ENCODE measurements at places on chromosomes 3 and 15.

DNA sequence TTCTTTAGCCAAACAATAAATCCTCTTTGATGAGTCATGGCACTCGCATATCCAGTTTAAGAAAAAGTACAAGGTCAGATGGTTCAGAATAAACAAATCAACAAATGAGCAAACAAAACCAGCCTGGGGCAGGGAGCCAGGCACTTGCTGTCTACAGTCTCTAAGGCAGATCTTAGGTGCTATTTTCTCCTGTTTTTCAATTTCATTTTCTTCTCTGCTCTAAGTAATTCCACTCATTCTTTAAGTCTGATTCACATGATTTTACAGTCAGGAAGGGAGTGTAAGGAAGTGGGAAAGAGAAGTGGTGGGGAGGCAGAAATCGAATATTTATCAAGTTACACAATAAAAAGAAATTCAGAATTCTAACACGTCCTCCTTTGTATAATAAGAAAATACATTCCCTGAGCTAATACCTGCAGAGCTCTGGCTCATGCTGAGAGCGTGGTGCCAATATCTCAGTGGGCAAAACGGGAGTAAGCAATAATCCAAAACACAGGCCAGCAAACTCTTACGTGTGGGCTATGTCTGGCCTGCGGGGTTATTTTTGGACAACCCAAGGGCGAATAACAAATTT is 298.6 kb downstream of the ADAMTS17 start:
- H3K4me3 ChIP-seq: no peak overlapping the region
- H3K27me3 ChIP-seq: no peaks in the 10 kb centered on the region
- peaks cover 20% of the 10 kb centered on the region for H3K36me3 ChIP-seq
- H3K4me1 ChIP-seq: no peaks in the 10 kb centered on the region
- no peak overlapping the region for H3K27ac ChIP-seq

DNA sequence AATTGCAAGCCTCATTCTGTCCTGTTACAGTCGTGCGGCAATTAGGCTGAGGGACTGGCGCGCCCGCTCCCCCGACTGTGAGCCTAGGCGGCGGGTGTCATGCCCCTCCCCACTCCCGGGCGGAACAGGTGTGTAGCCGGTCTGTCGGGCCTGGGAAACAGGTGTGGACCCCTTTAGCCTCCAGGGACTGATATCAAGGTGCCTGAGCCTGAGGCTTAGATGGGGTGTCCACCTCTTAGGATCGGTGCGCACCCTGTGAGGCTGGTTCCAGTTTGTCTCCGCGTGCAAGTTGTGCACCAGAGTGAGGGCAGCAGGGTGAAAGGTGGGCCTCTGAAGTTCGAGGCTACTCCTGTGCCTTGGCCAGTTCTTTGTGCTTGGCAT is 686 bp downstream of the VPS8 start:
- peak overlapping the region; percentile 92 for H3K4me3 ChIP-seq
- DNase-seq: peak; percentile 34
- peaks cover 52% of the 10 kb centered on the region for H3K4me1 ChIP-seq
- peak overlapping the region; percentile 85 for H3K27ac ChIP-seq
- H3K27me3 ChIP-seq: no peaks in the 10 kb centered on the region

DNA sequence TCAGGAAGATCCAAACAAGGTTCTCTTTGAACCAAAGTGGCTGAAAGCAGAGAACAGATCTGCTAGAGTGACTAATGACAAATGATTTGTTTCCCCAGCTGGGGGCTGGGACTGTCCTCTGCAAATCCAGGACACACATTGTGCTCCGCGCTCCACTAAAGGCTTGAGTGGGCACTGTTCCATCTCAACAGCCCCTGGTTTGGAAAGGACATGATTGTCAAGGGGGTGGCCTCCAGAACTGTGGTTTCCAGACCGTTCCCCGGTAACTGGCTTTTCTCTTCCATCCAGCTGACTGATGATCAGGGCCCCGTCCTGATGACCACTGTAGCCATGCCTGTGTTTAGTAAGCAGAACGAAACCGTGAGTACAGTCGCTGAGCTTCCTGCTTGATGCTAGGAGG is 91.0 kb downstream of the LRTM1 start:
- H3K27ac ChIP-seq: no peak overlapping the region
- H3K36me3 ChIP-seq: no peaks in the 10 kb centered on the region
- H3K4me1 ChIP-seq: no peaks in the 10 kb centered on the region
- H3K4me3 ChIP-seq: no peak overlapping the region
- no peaks in the 10 kb centered on the region for H3K27me3 ChIP-seq
- no peak for DNase-seq

GRCh38 chr3:46372492-46373359 is 2.0 kb downstream of the CCR5 start:
- H3K27me3 ChIP-seq: peaks cover 22% of the 10 kb centered on the region
- no peaks in the 10 kb centered on the region for H3K36me3 ChIP-seq
- no peak overlapping the region for H3K27ac ChIP-seq
- no peak overlapping the region for H3K4me3 ChIP-seq
- peaks cover 33% of the 10 kb centered on the region for H3K4me1 ChIP-seq

DNA sequence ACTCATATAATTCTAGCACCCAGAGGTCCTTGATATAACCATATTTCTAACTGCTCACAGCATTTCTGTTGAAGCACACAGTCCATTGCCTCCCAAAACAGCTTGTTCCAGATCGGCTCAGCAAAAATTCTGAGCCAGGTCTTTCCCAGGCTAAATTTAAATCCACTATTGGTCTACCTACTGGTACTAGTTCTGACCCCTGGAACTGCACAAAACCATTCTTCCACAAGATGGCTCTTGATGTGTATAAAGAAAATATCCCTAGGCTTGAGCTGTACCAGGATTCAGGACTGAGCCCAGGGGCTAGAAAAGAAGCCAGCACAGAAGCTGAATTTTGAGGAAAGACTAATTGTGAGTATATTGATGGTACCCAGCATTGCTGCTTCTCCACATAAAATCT is 75.4 kb upstream of the ABHD17C start:
- DNase-seq: no peak
- no peaks in the 10 kb centered on the region for H3K4me1 ChIP-seq
- peaks cover 27% of the 10 kb centered on the region for H3K27me3 ChIP-seq
- H3K4me3 ChIP-seq: no peak overlapping the region
- no peaks in the 10 kb centered on the region for H3K36me3 ChIP-seq

DNA sequence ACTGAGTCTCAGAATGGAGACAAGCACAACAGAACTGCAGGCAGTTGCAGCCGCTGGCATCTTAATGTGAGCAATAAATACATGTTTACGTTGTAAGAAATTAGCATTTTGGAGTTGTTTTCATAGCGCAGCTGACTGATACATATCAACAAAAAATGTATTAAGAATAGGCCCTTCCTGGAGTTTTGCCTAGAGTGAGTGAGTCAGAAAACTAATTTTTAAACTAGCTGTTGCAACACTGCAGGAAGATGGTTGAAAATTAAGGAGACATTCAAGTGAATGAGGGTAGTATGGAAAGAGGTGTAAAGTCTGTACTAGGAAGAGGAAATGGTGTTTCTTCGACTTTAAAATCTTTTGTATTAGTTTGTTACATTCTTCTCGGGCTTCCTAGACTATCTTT is 39.6 kb upstream of the TIMP4 start:
- no peak overlapping the region for H3K4me3 ChIP-seq
- H3K36me3 ChIP-seq: no peaks in the 10 kb centered on the region
- peaks cover 16% of the 10 kb centered on the region for H3K27me3 ChIP-seq
- no peak overlapping the region for H3K27ac ChIP-seq
- H3K4me1 ChIP-seq: peaks cover 34% of the 10 kb centered on the region
- no peak for DNase-seq
